ENCODE measurements at places on chromosomes 3 and 15.

GRCh38 chr3:104044002-104044401, 1322.7 kb upstream of the ALCAM start:
- DNase-seq, result no peak

- no peak for DNase-seq
These were observed 1.3 kb downstream of the ZNF445 start for GRCh38 chr3:44476181-44476611.

DNA sequence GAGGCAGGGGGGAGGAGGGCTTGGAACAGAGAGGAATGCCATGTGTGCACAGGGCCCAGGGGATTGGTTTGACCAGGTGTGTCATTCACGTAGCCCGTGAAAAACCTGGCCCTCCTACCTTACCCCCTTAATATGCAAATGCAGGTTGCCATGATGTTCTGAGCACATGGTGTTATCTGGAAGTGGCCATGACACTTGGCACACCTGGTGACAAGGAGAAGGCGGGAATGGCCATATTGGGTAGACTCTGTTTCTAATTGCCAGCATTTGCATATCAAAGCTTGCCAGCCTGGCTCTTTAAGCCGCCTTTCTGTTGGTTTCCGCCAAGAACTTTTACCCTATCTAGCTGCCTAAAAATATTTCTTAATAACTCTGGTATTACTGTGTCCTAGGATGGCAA, 202.1 kb upstream of the DPH6 start:
- DNase-seq, result no peak

DNA sequence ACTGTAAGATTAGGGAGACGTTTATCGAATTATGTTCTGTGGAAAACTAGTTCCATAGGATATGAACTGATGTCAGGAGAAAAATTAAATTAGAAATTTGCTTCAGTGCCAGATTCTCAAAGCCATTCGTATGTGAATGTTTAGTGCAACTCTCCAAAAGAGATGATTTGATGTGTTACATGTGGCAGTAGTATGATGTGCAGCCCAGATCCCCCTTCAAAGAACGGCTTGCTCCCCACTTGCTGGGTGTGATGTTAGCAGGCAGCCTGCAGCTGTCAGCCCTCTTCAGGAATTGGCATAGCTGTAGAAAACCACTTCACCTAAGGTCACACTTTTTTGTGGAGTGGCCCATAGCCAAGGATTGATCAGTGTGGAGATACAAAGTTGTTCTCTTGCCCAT, 127.0 kb upstream of the CCDC54 start:
- no peak for DNase-seq

DNA sequence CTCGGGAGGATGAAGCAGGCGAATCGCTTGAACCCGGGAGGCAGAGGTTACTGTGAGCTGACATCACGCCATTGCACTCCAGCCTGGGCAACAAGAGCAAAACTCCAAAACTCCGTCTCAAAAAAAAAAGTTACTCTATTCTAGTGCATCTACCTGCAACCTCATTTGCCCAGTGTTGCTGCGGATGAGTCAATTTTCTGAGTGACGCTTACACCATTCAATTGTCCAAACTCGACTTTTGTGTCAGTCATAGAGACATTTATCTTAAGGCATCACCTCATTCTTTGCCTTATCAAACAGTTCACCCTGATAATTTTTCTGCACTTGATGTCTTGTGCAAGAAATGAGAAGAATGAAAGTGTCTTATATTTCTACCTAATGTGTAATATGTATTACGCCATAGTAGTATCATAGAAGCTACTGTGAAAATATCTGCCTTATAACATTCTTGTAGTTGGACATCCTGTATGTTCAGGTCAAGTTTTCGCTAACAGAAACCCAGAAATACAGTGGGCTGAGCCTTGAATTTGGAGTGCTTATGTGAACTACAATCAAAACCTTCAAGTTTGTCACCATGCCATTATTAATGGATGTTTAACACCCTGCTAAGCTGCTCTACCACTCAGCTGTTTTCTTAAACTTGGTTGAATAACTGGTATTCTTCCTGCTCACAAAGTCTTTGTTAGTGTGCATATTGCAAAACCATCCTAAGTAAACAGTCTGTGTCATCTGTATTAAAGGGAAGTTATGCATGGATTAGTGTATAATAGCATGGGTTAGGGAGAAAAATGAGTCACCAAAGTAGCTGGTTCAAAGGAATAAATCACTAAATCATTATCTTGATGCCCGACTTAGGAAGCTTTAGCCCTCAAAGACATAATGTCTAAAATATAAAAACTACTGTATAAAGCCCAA, 531.0 kb upstream of the NR2F2 start:
- no peak for DNase-seq

DNA sequence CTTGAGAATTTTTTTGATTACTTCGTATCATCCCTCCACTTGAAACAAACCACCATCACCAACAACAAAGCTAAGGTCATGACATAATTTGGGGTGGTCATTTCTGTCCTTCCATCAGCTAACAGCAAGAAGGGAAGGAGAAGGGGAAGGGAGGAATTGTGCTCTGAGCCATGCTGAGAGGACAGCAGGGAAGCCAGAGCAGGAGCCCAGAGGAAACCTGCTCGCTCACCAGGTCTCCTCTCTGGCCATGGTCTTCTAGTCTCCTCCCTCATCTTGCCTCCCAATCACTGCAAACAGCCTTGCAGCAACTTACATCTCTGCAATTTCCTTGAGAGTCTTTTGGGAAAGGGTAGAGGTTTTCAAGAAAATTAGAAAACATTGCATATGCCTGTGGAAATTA, 196.7 kb downstream of the SSR3 start:
- DNase-seq, result no peak

DNA sequence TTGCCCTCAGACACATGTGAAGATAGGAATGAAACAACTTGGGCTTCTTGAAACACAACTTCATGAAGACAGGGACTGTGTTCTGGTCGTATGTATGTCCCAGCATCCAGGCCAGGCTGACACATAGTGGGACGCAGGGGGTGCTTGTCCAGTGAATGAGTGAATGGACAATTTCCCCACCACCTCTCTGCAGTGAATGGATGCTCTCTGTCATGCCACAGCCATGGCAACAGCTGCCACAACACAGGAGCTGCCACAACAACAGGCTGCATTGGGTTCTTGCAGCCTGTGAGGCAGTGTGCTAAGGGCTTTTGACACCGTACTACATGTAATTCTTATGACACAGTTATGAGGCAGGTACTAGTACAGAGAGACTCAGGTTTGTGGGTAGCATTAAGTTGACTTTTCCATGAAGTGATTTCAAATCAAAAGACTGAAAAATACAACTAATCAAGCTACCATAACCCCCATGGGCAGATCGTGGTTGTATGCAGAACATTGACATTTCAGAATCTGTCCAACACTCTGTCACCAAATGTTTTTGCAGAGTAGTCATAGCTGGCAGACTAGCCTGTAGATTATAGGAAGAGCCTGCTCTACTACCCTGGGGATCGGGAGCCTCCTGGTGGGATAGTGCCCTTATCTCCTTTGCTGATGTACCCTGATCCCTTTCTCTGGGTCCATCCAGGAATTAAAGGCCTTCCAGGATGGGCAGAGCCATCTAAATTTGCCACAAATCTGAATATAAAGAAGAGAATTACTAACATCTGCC, 40.8 kb downstream of the CLSTN2 start:
- DNase-seq, result no peak

- DNase-seq, result no peak
These were observed 3.8 kb upstream of the GABPB1 start for GRCh38 chr15:50358845-50359244.

DNA sequence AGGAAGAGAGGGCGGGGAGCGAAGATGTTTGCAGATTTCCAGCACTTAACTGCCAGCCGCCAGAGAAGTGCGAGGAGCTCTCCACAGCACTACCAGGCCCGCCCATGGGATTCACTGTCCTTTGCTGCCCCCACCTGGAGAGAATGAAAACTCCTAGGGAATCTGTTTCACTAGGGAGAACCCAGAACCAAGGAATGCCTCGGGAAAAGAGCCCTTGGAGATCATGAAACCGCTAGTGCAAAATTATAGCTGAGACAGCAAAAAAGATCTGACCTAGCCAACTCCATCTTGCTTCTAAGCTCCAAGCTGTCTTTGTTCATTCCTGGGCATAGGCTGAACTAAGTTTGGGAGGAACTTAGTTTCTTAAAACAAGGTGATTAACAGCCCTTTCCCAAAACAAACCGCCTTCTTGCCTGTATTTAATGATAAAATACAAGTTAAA, 82.6 kb upstream of the GCNT3 start:
- peak; percentile 76 for DNase-seq

DNA sequence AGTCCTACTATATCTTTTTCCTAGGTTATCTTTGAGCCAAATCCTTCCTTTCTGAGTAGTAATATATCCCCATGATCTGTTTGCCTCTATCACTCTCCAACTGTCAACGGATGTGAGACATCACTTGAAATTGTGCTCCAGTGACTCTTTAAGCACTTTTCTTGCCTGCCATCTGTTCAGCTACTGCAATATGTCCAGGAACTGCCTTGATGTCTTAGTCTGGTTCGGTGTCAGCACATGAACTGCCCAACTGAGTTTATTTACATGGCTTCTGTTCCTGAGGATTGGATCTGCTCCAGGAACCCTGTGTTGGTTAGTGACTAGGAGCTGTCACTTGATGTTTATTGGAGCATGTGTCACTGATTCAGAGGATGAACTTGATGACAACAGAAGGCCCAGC, 116.5 kb downstream of the SLC9A9 start:
- no peak for DNase-seq
